K562 (cell line): ENCODE measurements at places on chromosomes 6 and 20. TPM values are rescaled to one million over a fixed set of nuclear protein-coding genes. Genes with fewer than 3 reads are reported as not detected.
A peak's percentile ranks its signal among the peaks of the same experiment; 100 is the strongest.

DNA sequence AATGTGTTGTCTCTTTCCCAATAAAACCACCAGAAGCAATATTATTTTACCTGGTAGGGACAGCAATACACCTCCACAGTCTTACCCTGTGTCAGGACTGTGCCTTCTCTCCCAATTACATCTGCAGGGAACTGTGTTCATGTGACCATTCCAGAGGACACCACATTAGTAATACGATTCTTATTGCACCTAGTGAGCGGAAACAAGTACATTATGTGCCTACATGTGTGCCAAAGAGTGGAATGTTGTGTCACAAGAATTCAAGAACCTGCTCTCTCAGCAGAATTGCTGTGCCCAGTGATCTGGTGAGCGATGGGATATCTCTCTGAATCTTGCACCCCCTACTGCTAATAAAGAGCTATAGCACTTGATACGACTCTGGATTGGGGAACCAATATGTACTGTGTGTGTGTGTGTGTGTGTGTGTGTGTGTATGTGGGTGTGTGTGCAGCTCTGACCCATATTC, 57.4 kb upstream of the FOXC1 start:
- DNase-seq: peak; percentile 28

DNA sequence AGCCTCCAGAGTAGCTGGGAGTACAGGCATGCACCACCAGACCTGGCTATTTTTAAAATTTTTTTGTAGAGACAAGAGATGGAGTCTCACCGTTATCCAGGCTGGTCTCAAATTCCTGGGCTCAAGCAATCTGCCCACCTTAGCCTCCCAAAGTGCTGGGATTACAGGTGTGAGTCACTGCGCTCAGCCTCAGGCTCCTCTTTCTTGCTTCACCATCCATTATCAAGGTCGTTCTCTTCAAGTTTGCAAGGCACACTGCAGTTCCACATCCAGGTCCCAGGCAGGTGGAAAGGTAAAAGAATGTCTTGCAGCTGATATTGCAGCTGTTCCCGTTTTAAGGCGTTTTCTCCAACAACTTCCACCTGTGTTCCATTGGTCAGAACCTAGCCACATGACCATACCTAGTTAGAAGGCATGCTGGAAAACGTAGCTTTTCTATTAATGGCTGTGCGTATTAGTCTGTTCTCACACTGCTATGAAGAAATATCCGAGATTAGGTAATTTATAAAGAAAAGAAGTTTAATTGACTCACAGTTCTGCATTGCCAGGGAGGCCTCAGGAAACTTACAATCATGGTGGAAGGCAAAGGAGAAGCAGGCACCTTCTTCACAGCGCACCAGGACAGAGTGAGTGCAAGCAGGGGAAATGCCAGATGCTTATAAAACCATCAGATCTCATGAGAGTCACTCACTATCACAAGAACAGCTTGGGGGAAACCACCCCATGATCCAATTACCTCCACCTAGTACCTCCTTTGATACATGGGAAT, 51.7 kb downstream of the PCNA start:
- no peak for DNase-seq

- no peak for DNase-seq
Observed at GRCh38 chr6:137341681-137342195, 122.6 kb upstream of the IFNGR1 start.

GRCh38 chr6:20402342-20403069, 827 bp downstream of the E2F3 start:
- DNase-seq: peak; percentile 73

DNA sequence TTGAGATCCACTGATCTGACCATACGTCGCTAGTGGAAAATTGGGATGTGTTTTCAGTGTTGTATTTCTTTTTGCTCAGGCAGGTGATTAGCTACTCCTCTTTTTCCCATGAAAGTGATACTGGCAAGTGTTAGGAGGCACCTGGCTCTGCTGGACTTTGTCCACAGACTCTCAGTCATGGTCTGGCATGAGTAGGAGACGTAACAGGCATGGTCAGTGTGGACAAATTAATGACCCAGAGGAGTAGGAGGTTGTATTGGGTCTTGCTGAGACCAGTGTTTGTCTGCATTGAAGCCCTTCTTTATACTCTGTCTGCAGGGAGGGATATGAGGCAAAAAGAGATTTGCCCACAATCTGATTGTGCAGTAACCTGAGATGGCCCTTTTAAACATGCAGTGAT, 178.7 kb downstream of the DTNBP1 start:
- DNase-seq: no peak

DNA sequence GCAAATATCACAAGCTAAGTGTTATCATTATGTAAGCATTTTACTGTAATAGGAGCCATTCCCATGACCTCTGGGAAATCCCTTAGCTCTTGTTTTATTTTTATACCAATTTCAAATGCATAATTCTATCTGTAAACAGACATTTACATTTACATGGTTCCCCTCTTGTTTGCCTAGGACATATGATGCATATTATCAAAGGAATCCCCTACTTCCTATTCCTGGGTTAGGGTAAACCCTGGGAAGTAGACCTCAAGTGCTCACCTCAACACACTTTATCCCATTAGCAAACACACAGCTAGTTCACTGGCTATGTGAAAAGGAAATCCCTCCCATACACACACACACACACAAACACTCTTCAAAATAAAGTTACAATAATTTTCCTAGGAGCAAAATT, 27.1 kb downstream of the PDE10A start:
- DNase-seq: no peak

GRCh38 chr6:105893741-105894140, 192.4 kb upstream of the PRDM1 start:
- DNase-seq: no peak

DNA sequence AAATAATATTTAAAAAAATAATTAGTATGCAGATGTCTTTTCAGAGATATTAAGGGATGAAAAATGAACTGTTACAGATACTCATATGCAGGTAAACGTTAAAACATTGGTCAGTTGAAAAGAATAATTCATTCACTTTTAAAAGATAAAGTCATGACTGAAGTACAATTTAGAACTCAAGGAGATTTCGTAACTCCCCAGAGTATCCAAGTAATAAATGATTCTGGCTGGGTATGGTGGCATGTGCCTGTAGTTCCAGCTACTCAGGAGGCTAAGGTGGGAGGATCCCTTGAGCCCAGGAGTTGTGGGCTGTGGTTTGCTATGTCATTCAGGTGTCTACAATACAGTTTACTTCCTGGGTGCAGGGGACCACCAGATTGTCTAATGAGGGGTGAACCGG, 122.3 kb upstream of the TMEM181 start:
- DNase-seq: no peak

DNA sequence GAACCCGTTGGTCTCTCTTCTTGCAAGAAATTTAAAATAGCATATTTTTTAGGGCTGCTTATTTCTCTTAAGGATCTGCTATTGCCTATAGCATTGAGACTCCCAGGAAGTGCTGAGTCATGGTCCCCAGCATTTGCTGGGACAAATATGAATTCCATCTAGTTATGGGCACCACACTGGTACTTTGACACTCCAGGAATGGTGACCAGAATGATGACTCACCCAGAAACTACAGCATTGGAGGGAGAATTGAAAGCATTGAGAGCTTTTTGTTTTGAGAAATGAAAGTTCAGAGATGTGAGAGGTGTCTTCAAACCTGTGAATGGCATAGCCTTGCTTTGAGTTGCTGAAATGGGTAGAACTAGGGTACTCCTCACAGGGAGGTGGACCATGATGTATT, 699.7 kb downstream of the DHX35 start:
- DNase-seq: no peak

Gene ZNF165
- polyA plus RNA-seq: 0.82 and 1.2 TPM in 2 replicates

Gene TM9SF4
- 26.9 and 30.2 TPM in 2 replicates for polyA plus RNA-seq
